ENCODE measurements at places on chromosomes 12 and 14.
A peak's percentile ranks its signal among the peaks of the same experiment; 100 is the strongest.

GRCh38 chr12:4700621-4701026 lies 19.6 kb upstream of the GALNT8 start:
- no peak for DNase-seq

- DNase-seq: no peak
Observed at GRCh38 chr12:27592548-27592947, 68.5 kb downstream of the PPFIBP1 start.

DNA sequence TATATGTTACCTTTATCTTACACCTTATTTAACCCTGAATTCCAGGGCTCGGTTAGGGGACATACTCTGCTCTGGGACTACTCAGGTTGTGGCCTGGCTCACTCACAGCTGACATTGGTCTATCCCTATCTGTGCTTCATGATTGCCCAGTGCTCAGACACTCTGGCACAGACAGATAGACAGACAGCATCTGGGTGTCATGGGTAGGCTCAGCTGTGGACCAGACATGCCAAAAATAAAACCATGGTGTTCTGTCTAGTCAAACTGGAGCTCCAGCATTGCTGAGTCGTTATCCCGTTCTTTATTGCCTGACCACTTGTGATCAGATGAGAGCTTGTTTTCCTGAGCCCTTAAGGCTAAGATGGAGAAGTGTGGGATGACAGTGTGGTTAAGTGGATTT lies 29.0 kb downstream of the FBXW8 start:
- no peak for DNase-seq

GRCh38 chr12:71162832-71163763 lies 5.3 kb upstream of the TSPAN8 start:
- DNase-seq: no peak

DNA sequence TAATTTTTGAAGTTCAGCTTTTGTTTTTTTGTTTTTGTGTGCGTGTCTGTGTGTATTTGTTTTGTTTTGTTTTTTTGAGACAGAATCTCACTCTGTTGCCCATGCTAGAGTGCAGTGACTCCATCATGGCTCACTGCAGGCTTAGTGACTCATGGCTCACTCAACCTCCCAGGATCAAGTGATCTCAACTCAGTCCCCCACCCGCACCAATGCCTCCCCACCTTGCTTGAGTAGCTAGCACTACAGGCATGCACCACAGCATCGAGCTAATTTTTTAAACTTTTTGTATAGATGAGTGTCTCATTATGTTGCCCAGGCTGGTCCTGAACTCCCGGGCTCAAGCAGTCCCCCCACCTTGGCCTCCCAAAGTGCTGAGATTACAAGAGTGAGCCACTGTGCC lies 981.4 kb downstream of the BCL11B start:
- no peak for DNase-seq

DNA sequence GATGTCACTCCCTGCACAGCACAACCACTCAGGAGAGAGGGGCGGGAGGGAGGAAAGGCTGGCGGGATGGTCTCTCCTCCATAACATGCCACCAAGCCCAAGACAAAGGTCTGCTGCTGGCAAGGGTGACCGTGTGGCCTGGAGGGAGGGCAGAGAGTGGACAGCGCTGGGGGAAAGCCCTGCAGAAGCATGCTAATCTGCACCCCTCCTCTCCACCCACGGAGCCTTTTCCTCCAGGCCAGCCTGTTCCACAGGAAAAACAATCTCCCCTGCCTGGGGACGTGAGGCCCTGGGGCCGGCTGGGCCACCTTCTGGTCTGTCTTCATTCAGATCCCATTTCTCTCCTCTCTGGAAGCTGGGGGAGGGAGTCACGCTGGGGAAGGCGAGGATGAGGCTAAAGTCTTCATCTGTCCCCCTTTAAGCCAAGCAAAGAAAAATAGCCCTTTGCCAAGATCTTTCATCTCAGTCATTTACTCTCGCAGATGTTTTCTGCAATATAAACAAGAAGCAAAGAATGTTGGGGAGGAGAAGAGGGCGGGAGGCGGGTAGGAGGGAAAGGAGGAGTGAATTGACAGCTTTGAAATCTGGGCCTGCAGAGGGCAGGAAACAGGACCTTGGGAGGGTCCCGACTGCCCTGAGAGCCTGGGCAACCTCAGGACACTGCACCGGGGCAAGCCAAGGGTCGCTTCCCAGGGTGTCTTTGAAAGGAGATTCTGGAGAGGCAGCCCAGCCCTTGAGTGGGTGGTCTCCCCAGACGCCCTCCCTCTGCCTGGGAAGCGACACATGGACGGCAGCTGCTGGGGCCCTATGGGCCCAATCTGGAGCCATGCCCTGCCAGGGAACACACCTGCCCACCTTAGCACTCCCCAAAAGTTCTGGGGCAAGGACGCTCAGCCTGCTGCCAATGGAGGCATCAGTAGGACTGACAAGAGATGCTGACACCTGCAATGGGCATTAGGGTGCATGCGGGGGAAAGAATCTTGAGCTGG lies 133.6 kb downstream of the ZFP36L1 start:
- no peak for DNase-seq

DNA sequence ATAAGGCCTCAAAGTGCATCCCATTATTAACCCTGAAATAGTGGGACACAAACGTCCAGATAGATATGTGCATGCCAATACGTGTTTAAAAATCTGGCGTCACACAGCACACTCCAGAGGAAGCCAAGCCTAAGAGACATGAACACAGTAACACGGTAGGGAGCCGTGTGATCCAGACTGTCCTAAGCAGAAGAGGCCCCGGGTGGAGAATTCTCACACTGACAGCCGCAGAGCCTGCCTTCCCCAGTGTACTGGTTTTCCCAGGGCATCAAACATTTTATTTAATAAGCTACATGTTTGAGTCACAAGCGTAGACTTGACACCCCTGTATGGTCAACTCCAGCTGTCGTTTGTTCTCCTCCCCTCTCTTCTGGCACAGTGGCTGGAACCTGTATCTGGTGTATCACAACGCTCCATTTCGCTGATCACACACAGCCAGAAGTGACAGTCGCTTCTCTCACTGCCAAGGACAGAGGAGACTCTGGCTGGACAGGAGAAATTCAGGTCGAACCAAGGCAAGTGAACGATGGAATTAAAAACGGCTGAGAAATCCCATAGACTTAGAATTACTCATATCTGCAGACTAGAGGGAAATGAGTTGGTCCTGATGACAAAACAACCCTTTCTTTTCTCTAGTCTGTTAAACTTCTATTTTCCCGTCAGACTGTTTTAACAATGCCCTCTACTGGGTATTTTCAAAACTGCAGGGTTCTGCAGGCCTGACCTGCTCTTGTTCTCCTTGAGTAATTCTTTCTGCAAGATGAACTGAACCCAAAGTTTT lies 359.9 kb downstream of the RGS6 start:
- peak; percentile 9 for DNase-seq

- DNase-seq: no peak
Observed at GRCh38 chr12:111467092-111467856, 61.6 kb downstream of the SH2B3 start.

- no peak for DNase-seq
Observed at GRCh38 chr12:99627459-99627858, 20.1 kb upstream of the GARIN6 start.

- DNase-seq: no peak
Observed at GRCh38 chr12:94736820-94737219, 86.5 kb upstream of the TMCC3 start.

DNA sequence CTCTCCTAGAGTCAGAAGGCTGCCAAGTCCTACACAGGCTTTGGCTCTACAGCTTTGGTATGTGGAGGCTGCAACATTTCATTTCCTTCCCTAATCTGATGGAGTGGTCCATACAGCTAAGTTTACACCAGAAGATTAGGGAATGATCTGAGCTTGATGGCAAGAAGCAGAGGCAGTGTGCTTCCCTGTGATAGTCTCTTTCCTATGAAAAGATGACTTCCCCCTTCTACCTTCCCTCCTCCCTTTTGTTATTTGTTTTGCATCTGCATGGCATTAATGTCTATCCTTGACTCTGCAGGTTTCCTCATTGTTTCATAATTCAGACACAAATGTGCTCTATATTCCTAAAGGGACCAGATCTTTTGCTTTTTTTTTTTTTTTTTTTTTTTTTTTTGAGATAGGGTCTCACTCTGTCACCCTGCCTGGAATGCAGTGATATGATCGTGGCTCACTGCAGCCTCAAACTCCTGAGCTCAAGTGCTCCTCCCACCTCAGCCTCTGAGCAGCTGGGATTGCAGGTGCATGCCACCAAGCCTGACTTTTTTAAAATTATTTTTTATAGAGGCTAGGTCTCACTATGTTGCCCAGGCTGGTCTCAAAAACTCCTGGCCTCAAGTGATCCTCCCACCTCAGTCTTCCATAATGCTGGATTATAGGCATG lies 76.3 kb downstream of the GRIP1 start:
- DNase-seq: no peak

DNA sequence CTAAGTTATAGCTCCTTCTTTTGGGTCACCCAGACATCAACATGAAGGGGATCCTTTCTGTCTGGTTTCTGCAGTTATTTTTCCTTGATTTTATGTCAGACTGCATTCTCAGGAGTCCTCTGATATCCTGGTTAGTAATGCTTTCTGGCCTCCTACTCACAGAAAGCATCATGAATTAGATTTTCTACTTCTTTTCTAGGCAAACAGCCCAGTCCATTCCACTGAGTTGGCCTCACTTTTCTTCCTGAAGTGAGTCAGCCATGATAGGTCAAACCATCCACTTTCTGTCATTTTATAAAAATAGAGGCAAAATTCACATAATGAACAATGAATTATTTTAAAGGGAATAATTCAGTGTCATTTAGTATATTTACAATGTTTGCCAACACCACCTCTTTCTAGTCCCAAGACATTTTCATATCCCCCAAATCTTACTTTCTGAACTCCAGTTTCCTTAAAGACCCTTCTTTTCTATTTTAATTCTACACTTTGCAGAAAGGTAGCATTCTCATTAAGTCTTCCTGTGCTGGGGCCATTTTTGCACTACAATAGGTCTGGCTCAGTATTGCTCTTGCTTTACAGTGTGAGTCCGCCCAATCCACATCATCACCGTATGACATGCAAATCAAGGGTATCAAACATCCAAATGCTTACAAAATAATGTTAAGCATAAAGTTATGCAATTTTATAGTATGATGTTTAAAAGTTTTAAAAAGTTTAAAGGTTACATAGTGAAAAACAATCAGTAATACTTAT lies 95.1 kb downstream of the UNC79 start:
- no peak for DNase-seq

- DNase-seq: no peak
Observed at GRCh38 chr12:120981407-120981941, 3.1 kb downstream of the HNF1A start.

DNA sequence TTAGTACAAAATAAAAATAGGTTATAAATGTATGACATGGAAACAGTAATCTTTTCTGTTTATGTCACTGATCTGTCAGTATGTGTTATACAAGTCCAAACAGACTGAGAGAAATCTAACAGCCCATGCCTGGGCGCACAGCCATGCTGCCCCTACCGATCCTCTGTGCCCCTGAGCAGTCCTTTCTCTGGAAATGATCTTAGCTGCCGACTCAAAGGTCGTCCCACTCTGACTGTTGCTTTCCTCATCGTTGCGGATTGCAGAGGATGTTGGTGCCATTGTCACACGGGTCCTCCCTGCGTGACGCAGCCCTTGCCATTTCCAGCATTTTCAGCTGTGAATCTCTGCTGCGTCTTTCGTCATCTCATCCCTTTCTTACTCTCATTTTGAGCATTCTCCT lies 82.9 kb upstream of the DYNC1H1 start:
- DNase-seq: no peak

DNA sequence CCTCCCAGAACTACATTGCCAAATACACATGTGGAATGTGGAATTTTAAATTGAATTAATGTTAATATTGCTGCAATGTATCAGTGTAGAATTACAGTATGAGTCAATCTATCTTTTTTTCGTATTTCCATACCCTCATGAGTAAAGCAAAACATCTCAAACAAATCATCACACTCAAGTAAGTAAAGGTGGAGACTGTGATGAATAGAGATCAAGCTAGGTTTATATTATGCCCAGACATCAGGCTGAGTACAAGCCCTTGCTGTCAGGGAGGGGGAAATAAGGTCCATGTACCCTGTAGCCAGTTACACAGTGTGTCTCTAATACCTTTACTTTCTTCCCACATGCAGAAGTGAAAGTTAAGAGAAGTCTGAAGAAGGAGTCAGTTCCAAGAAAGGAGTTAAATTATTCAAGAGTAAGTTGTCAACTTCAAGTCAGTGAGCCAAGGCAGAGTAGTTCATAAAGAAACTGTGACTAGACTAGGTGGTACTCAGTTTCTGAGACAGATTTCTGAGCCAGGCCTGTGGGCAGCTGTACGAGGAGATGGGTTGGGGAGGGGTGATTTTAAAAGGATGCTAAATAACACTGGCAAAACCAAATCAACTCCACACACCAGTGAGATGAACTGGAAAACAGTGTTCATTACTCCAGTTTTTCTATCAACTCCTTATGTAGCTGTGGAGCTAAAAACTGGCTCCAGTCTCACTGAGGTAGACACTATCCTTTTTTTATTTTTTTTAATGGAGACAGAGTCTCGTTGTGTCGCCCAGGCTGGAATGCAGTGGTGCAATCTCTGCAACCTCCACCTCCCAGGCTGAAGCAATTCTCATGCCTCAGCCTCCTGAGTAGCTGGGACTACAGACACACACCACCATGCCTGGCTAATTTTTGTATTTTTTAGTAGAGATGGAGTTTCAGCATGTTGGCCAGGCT lies 23.8 kb upstream of the STK38L start:
- DNase-seq: no peak

GRCh38 chr12:53170215-53170614 lies 10.3 kb upstream of the ZNF740 start:
- no peak for DNase-seq

DNA sequence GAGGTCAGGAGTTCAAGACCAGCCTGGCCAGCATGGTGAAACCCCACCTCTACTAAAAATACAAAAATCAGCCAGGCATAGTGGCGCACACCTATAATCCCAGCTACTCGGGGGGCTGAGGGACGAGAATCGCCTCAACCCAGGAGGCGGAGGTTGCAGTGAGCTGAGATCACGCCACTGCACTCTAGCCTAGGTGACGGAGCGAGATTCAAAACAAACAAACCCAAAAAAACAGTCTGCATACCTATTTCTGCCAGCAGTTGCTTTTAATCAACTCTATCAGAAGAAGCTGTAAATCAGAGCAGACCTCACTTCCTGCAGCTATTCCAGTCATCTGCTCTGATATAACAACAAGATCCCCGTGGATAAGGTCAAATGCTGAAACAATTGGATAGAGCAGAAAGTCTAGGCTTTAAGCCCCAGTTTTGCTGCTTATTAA lies 50.5 kb downstream of the LIMA1 start:
- no peak for DNase-seq

GRCh38 chr14:19878029-19878642 lies 3.2 kb downstream of the OR4K2 start:
- DNase-seq: peak; percentile 26

- DNase-seq: no peak
Observed at GRCh38 chr14:65027127-65027799, 40.6 kb downstream of the FNTB start.

DNA sequence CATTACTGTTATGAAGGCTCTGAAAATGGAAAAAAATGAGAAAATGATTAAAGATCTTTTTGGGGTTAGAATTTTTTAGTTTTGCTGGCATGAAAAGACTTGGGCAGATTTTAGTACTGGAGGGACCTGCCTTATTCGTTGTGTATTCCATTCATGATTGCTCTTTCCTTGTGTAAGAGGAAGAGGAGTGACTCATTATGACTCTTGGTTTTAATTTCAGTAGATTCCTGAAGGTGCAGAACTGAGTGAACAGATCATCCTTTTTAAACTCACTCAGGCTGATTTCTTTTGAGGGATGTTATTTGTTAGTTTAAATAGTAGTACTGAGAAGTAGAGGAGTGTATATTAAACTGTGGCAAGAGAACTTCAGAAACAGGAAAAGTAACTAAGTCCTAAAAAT lies 41.6 kb downstream of the AKAP6 start:
- no peak for DNase-seq

- no peak for DNase-seq
Observed at GRCh38 chr12:110957652-110958051, 37.3 kb upstream of the MYL2 start.
